ENCODE measurements at places on chromosomes 12 and 14.

- DNase-seq = no peak
These were observed 10.8 kb downstream of the TGFB3 start for GRCh38 chr14:75970989-75971388.

GRCh38 chr14:100618318-100618693, 31.1 kb upstream of the BEGAIN start:
- peak; percentile 74 for DNase-seq

DNA sequence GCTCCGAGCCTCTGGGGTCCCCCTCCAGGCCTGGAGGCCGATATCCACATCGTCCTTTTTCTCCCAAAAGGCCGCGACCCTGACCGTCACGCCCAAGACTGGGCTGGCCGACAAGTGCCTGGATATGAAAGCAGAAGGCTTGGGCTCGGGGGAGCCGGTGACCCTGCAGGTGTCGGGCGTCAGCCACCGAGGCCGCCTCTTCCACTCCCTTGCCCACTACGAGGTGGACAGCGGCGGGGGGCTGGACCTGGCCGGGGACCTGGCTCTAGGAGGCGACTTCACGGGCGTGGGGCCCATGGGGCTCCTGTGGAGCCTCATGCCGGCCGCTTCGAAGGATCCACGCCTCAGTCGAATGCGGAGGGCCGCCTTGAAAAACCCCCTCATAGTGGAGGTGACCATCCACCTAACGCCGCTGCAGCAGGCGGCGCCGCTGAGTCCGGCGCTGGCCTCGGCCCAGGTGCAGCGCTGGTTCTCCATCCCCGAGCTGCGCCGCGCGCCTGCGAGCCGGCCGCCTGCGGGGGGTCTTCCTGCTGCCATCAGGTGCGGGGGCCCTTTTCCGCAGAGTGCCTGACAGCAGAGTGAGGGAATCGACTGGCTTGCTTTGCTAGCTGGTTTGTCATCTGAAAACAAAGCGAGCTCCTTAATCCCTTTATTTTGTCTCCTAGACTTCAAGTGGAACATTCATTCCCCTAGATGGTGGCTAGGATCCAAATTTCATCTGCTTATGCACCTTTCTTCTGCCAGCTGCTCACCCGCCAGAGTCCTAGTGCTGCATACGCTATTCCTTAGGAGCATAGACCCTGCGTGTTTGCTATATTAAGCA, 10.6 kb upstream of the DNAL1 start:
- DNase-seq = no peak

GRCh38 chr14:38090506-38090905, 117.2 kb upstream of the SSTR1 start:
- DNase-seq = no peak

GRCh38 chr12:101891462-101891971, 14.1 kb downstream of the DRAM1 start:
- no peak for DNase-seq
